ENCODE measurements at places on chromosomes 11 and 22. TPM values are rescaled to one million over a fixed set of nuclear protein-coding genes. Genes with fewer than 3 reads are reported as not detected.

Gene C11orf42
- total RNA-seq: not detected

Gene FUT4
- total RNA-seq: 1.9 TPM

GRCh38 chr22:37484480-37485394 lies 1.4 kb downstream of the MFNG start:
- no peak overlapping the region for H3K4me3 ChIP-seq
- no peaks in the 10 kb centered on the region for H3K4me1 ChIP-seq
- H3K27ac ChIP-seq: no peak overlapping the region
- DNase-seq: no peak
- no peaks in the 10 kb centered on the region for H3K27me3 ChIP-seq
- H3K36me3 ChIP-seq: no peaks in the 10 kb centered on the region

Gene MISFA
- total RNA-seq: 7.9 TPM

Gene SCGB1C1
- total RNA-seq: not detected

Gene CDCA5
- total RNA-seq: 97.8 TPM

Gene OR5AS1
- total RNA-seq: not detected

DNA sequence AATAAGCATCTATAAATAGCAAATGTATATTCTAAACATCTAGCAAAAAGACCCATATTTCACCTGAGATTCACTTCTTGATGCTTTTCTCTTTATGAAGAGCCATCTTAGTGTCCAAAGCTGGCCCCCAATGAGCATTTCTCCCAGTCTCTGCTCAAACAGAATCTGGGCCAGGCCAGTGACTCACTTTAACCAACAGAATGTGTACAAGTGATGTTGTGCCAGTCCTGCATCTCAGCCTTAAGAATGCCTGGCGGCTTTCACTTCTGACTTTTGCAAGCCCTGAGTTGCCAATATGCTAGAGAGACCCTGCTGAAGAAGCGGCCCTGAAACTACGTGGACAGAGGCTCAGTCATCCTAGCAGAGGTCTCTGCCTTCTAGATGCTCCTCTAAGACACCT lies 6.9 kb upstream of the COPB1 start:
- peaks cover 11% of the 10 kb centered on the region for H3K36me3 ChIP-seq
- DNase-seq: no peak
- H3K4me1 ChIP-seq: no peaks in the 10 kb centered on the region
- no peak overlapping the region for H3K27ac ChIP-seq

GRCh38 chr11:118998822-118999221 lies 884 bp downstream of the CENATAC start:
- peak; percentile 92 for DNase-seq
- H3K4me1 ChIP-seq: peaks cover 33% of the 10 kb centered on the region
- H3K27ac ChIP-seq: peak overlapping the region; percentile 74
- H3K27me3 ChIP-seq: no peaks in the 10 kb centered on the region

DNA sequence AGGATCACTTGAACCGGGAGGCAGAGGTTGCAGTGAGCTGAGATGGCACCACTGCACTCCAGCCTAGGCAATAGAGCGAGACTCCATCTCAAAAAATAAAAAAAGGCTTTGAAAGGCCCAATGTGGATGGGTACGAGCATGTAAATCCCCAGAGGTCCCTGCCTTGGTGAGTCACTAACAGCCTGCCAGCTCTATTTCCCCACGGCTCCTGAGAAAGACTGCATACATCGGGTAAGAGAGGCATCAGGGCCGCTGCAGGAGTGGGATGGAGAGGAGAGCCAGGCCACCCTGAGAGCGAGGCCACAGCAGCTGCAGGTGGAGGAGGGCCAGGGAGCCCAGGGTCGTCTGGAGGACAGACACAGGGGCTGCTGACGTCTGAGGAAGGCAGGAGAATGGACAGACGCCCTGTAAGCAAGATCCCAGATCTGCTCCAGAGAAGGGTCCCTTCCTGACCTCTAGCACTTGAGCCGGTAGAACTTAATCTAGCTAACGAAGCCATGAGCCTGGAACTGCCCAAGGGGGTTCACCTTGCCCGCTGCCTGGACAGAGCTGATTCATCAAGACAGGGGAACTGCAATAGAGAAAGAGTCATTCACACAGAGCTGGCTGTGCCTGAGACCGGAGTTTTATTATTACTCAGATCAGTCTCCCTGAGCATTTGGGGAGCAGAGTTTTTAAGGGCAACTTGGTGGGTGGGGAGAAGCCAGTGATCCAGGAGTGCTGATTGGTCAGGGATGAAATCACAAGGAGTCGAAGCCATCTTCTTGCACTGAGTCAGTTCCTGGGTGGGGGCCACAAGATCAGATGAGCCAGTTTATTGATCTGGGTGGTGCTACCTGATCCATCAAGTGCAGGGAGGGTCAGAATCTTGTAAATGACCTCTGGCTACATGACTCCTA lies 5.1 kb upstream of the KRTAP5-9 start:
- H3K36me3 ChIP-seq: no peaks in the 10 kb centered on the region
- H3K27me3 ChIP-seq: peaks cover 25% of the 10 kb centered on the region
- H3K27ac ChIP-seq: no peak overlapping the region

DNA sequence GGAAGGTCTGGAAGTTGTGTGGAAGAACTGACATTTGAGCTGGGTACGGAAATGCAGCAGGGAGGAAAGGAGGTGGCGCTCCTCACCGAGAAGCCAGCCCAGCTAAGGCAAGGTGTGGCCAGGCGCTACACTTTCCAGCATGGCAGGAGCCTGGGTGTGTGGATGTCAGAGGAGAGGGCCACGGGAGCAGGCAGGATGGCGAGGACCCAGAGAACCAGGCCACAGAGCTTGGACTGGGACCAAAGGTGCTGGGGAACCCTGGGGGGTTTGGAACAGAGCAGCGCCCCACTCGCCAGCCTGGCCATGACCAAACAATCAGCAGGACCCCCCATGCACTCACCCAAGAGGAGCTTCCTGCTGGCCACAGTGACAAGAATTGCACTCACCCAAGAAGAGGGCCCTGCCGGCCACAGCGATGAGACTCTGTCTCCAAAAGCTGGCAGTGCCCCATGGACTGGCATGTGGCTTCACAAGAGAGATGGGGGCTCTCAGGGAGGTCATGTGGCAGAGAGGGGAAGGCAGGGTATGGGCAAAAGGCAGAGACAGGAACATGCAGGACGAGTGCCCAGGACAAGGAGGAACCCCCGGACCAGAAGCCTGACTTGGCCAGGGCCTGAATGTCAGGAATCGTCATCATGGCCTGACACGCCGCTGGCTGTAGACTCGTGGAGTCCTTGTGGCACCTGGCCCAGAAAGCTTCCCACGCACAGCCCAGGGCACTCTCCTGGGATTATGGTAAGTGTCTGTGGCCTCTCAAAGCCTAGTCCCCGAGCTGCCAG lies 45.4 kb downstream of the IGF2 start:
- peaks cover 17% of the 10 kb centered on the region for H3K4me1 ChIP-seq
- DNase-seq: no peak
- H3K36me3 ChIP-seq: no peaks in the 10 kb centered on the region
- H3K27ac ChIP-seq: peak overlapping the region; percentile 61
- no peak overlapping the region for H3K4me3 ChIP-seq

GRCh38 chr11:36622431-36623136 lies 24.5 kb upstream of the RAG2 start:
- no peak for DNase-seq
- H3K27ac ChIP-seq: no peak overlapping the region
- no peaks in the 10 kb centered on the region for H3K36me3 ChIP-seq
- H3K4me1 ChIP-seq: no peaks in the 10 kb centered on the region
- H3K27me3 ChIP-seq: no peaks in the 10 kb centered on the region
- no peak overlapping the region for H3K4me3 ChIP-seq

Gene DLG2
- total RNA-seq: 6.4 TPM

Gene TBC1D10A
- 26.2 TPM for total RNA-seq

Gene ISX
- not detected for total RNA-seq

DNA sequence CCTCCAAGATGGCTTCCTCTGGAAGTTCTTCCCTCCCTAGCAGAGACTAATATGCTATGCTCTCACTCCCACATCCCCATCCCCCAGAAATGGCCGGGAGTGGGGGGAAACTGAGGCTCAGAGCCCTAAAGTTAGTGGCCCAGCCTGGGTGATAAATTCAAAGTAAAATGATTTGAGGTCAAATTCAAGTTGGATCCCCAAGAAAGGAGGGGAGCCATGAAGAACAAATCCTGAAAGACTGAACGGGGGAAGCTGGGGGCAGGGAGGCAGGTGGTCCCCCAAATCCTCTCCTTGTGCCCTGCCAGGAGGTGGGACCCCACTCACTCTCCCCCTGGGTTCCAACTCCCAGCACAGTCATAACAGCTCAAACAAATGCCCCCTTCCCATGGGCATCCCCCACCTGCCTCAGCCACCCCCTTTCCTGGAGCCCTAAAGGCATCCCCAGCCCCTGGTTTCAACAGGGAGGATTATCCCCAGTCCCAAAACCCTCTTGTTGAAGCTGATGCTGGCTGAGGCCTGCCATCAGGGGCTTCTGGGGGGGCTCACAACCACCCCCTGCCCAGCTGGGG lies 1.1 kb downstream of the CBX6 start:
- H3K36me3 ChIP-seq: peaks cover 9% of the 10 kb centered on the region
- H3K27ac ChIP-seq: peak overlapping the region; percentile 52
- peaks cover 28% of the 10 kb centered on the region for H3K4me1 ChIP-seq

- no peaks in the 10 kb centered on the region for H3K36me3 ChIP-seq
- no peak overlapping the region for H3K27ac ChIP-seq
- H3K27me3 ChIP-seq: no peaks in the 10 kb centered on the region
- no peaks in the 10 kb centered on the region for H3K4me1 ChIP-seq
- no peak for DNase-seq
- H3K4me3 ChIP-seq: no peak overlapping the region
Observed at GRCh38 chr11:45945397-45945999, 23.0 kb downstream of the LARGE2 start.

Gene C2CD3
- 50.0 TPM for total RNA-seq

DNA sequence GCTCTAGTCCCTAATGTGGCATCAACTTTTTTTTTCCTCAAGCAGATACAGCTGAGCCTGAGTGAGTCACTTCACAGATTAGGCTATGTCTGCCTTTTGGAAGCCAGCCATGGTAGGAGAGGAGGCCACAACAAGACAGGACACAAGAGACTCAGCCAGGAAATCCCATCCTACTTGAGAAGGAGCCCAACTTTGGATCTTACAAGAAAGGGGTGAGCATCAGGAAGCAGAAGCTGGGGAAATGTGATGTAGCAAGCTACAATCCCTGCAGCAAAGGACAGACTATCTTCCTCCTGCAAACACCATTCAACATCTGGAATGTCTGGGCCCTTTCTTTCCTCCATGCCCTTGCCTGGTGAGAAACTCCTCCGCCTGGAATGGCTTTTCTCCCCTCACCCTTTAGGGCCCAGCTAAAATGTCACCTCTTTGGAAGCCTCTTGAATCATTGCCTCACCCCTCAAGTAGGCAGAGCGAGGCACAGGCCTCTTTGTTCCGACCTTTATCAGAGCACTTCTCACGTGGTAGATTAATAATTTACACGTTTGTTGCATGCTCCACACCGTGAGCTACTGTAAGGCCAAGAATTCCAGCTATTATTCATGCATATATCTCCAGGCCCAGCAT lies 156.4 kb upstream of the PITPNB start:
- DNase-seq: no peak
- H3K4me3 ChIP-seq: no peak overlapping the region
- H3K4me1 ChIP-seq: no peaks in the 10 kb centered on the region
- H3K27me3 ChIP-seq: no peaks in the 10 kb centered on the region

- H3K4me1 ChIP-seq: peaks cover 11% of the 10 kb centered on the region
- no peaks in the 10 kb centered on the region for H3K27me3 ChIP-seq
- no peak for DNase-seq
- H3K27ac ChIP-seq: no peak overlapping the region
- H3K4me3 ChIP-seq: no peak overlapping the region
Observed at GRCh38 chr11:122848186-122848585, 9.9 kb downstream of the CRTAM start.

Data from PC-9 (cell line).